ENCODE measurements at places on chromosomes 11 and 22. TPM values are rescaled to one million over a fixed set of nuclear protein-coding genes. Genes with fewer than 3 reads are reported as not detected.

Gene APOBEC3G
- total RNA-seq = 9.0 TPM

Gene PKNOX2
- 41.8 TPM for total RNA-seq

Gene SIAE
- 11.4 TPM for total RNA-seq

Gene CHADL
- total RNA-seq = 1.2 TPM

Gene C22orf31
- total RNA-seq = not detected

Gene VSIG2
- total RNA-seq = 8.6 TPM

Gene ROBO4
- total RNA-seq = 28.8 TPM

Gene KLHL35
- 2.8 TPM for total RNA-seq

Gene NUDT8
- total RNA-seq = 6.8 TPM

Gene APOL6
- total RNA-seq = 0.23 TPM

Gene SMIM35
- total RNA-seq = not detected

Gene NUP98
- 59.9 TPM for total RNA-seq
